ENCODE measurements at places on chromosomes 16 and 17.
A peak's percentile ranks its signal among the peaks of the same experiment; 100 is the strongest.

DNA sequence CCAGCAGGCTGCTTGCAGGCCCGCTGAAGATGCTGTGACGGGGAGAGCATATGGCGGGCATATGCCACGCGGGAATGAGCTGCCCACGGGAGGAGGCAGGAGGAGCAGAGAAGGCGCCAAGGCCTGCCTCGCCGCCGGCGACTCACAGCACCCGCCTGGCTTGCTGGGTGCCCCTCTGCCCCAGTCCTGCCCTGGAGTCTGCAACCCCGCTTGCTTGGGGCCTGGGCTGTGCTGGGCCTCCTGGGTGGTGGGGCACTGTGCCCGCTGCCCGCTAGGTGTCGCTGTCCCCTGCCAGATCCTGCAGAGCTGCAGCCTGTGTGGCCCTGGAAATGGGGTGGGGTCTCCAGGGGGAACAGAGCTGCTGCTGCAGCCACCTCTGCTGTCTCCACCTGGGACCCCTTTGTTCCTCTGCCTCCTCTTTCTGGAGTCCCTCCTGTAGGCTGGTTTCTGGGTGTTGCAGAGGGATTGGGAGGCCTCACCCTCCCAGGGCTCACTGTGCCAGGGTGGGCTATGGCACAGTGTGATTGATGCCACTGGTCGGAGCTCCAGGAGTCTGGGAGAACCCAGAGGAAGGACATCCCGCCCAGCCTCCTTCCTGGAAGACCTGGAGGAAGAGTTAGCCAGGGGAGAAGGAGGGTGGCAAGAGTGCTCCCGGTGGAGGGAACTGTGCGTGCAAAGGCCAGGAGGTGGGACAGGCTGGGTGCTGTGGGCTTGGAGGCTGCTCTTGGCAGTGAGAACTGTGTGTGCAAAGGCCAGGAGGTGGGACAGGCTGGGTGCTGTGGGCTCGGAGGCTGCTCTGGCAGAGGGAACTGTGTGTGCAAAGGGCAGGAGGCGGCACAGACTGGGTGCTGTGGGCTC, 141.0 kb upstream of the CIBAR2 start:
- DNase-seq, result peak; percentile 84

DNA sequence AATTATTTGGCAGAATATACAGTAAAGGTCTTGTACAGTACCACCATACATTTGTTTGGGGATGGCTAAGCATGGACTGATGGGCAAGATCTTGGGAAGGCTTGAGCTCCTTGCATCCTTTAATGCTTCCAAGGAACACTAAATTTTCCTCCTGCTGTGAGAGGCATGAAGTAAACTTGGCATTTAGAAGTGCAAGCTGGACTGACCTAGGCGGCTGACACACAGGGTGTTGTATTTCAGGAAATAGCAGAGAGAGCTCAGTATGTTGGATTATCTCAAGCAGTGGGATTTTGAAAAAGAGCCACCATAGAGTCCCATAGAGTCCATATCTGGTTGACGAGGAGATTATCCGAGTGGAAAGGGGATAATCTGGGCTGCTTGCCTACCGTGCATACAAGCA, 2137.1 kb downstream of the TP53TG3F start:
- no peak for DNase-seq

- DNase-seq, result no peak
Measured at GRCh38 chr17:70238228-70238627, 68.9 kb downstream of the KCNJ2 start.

- peak; percentile 46 for DNase-seq
Measured at GRCh38 chr16:89843409-89844350, 15.4 kb downstream of the SPIRE2 start.

DNA sequence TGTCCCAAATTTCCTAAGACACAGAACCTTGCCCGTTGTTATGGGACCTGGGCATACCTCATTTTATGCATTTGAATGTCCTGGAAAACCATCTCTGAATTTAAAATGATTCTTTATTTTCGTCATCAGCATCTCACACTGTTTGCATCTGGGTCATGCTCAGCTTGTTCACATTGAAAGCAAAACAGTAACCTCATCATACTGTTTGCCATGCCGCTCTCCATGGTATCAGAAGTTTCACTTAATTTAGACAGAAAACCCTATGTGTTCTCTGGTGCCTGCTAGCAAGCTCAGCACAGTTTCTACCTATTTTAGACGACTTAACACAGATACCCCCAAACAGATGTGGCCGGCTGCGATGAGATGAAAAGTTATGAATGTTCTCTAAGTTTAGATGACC, 292.1 kb downstream of the SNX29 start:
- no peak for DNase-seq

DNA sequence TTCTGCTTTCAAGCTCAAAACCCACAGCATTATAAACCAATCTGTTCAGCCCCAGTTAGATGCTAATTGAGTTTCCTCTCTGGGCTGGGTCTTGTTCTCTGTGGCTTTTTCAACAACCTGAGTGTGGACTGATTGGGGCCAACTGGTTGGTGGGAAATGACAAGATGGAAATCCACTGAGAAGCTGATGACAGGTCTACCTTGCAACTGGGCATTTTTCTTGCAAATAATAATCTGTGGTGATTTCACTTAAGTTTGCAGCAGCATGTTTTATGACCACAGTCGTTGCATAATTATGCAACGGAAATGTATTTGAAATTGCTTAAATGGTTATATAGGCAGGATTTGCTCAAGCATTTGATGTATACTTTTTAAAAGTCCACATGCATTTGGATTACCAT, 69.9 kb downstream of the AKAP1 start:
- DNase-seq, result no peak

DNA sequence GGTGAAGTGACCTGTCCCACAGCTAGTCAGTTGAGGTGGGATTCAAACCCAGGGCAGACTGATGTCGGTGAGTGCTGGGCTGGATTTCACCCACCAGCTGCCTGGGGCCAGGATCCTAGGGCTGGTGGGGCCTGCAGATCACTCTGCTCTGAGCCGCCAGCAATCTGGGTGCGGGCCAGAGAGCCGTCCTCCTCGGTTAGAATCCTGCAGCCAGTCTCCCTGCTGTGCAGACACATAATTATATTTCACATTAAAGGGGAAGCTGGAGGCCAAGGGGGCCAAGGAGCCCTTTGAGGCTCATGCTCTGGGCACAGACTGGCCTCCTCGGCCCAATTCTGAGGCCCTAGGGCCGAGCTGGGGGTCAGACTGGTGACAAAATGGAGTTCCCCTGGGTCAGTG, 996 bp upstream of the KCNJ12 start:
- no peak for DNase-seq

GRCh38 chr17:1860978-1861377, 31.2 kb downstream of the RPA1 start:
- DNase-seq, result no peak
